Bone marrow (tissue), 2 donors: ENCODE measurements at places on chromosomes 13 and 19.

DNA sequence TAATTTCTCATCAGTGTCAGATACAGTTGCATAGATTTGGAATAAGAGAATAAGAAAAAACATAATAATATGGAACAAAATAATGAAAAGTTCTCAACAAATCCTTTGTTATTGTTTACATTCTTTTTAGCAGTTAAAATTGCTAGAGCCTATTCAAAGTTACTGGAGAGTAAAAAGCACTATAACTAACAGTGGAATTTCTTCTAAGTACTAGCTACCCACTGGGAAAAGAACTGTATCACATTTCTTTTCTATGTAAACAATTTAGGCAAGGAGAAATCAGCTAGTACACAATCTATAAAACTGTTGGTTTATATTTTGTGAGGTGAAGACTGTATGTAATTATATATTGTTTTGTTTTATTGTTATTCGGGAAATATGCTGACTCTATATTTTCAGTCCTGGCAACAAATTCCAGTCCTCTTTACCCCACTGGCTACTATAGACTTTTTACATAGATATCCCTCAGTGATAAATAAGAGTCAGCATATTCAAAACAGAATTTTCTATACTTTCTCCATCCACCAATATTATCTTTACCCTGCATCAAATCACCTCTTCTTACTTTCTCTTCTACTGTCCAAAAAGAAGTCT, 222.0 kb downstream of the PCDH9 start:
- DNase-seq: no peak

- no peak for DNase-seq
Observed at GRCh38 chr19:3193256-3194105, 7.8 kb downstream of the NCLN start.

GRCh38 chr13:103883164-103883563, 816.9 kb upstream of the SLC10A2 start:
- no peak for DNase-seq

DNA sequence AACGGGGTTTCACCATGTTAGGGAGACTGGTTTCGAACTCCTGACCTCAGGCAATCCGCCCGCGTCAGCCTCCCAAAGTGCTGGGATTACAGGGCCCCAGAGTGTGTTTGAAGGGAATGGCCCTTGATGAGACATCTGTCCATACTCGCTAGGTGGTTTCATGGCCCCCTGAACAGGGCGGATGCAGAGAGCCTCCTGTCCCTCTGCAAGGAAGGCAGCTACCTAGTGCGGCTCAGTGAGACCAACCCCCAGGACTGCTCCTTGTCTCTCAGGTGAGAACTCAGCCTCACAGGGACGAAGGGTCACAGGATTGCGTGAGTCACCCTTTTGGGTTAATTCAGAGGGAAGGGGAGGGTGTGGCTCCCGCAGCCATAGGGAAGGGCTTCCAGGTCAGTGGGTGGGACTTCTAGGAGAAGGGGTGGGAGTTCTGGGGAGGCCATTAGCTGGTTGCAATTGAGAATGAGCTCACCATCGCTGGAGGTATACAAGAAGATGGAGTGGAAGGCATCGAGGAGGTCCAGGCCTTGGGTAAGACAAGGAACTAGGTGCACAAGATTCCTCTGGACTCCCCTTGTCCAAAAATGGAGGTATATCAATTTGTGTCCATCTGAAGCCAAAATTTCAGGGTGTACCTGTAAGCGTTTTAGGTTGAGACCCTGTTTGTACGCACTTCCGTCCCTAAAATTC, 9.2 kb downstream of the SHD start:
- no peak for DNase-seq

DNA sequence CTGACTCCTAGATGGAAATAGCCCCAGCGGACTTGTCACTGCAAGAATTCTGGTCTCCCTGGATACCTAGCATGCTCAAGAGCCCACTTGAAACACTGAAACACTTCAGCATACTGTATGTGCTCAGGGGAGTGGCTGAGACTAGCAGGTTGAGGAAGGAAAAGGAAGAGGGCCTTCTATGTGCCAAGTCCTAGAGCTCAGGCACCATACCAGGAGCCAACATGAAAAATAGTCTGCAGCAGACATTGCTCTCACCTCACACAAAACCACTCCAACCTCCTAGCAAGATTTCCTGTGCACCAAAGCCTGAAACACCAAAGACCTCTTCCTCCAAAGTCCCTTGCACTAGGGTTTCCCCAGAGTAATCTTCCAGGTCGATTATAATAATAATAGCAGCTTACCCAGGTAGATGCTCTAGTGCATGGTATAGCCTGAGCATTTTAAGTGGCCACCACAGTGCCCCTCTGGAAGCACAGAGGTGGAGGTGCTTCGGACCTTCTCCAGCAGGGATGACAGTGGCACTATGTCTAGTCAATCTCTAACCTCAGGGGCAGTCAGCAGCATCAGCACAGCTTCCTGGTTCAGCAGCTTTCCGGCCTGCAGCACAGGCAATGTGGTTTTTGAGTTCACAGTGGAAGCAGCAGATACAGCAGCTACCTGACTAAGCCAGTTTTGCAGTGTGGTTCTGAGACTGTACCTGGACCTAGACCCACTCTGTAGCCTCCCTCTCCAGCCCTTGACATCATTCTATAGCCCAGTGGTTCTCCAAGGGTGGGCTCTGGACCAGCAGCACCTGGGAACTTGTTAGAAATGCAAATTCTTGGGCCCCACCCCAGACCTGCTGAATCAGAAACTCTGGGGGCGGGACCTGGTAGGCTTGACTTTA, 45.6 kb upstream of the UBE2L5 start:
- peak; percentile 74 for DNase-seq

DNA sequence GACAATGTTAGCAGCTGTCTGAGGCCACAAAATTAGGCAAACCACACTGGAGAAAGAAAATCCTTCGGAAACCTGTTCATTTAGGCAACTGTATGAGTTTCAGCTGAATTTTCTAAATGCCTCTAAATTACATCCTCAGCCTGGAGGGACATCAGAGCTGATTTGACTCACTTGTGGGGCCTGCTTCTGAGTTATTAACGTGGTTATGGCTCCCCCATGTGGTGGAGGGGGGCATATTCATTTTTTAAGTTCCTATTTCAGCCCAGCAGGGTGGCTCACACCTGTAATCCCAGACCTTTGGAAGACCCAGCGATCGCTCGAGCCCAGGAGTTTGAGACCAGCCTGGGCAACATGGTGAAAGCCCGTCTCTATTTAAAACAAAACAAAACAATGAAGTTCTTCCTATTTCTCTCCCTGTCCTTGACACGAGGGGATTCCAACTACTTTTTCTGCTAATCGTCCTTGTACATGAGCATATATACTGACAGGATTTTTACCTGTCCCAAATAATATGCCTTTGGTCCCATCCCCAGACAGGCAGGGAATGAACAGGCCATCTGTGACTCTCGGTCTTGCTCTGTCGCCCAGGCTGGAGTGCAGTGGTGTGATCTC, 31.5 kb upstream of the HIF3A start:
- peak; percentile 40 for DNase-seq

- no peak for DNase-seq
Observed at GRCh38 chr13:87554045-87554444, 117.1 kb upstream of the SLITRK5 start.

DNA sequence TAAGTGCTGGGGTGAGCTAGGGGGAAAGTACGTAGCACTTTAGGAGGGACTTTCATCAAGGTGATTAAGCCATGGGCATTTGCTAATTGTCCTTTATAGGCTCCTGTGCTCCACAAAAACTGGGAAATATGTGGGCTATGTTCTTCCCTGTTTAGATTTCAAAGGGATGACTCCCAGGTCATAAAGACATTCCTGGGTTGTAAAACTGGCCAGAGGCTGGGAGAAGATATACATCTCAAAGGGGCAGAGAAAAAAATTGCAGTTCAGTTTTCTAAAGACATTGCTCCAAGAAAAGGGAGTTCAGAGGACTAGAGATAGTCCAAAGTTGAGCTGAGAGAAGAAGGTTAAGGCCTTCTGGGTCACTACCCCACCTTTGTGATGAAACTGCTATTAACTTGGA, 204.8 kb downstream of the MYO16 start:
- DNase-seq: no peak

GRCh38 chr19:35153701-35154524, 622 bp upstream of the FXYD5 start:
- peak; percentile 36 for DNase-seq

DNA sequence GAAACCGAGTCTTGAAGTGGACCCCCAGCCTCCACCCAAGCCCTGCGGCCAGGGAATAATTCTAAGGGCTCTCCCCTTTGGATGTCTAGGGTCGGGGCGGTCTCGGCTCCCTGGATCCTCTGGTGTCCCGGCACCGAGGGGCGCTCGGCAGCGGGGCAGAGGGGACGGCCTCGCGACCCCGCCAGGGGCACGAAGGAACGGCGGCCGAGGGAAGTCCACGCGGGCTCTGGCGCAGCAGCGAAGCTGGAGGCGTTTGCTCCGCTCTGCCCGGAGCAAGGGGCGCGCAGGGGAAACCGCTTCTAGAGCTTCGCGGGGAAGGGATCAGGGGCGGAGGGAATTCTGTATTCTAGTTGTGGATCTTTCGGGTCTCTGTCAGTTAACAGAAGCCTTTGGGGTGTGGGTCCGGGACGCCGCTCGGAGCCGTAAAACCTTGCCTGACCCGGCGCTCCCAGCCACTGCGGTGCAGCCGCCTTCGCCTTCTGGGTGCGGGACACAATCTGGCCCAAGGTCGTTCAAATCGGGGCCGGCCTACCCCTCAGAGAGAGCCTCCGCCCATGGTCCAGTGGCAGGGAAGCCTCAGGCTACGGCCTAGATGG, 118.2 kb downstream of the KCNRG start:
- no peak for DNase-seq

DNA sequence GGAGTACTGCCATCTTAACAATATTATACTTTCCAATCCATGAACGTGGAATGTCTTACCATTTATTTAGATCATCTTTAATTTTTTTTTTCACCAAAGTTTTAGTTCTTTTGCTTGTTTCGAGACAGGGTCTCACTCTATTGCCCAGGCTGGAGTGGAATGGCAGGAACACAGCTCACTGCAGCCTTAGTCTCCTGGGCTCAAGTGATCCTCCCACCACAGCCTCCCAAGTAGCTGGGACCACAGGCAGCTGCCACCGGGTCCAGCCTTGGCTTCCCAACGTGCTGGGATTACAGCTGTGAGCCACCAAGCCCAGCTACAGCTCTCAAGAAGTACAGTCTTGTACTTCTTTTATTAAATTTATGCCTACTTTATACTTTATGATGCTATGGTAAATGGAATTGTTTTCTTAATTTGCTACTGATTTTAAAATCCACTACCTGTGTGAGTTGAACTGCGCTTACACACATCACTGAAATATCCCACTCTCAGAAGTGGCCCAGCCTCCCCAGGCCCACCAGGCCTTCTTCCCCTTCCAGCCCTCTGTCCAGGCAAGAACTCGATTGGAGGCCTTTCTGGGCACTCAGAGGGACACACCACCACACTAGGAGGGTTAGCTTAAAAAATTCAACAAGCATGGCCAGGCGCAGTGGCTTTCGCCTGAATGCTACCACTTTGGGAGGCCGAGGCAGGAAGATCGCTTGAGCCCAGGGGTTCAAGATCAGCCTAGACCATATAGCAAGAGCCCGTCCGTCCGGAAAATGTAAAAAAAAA, 1.0 kb upstream of the PGLS start:
- DNase-seq: no peak

DNA sequence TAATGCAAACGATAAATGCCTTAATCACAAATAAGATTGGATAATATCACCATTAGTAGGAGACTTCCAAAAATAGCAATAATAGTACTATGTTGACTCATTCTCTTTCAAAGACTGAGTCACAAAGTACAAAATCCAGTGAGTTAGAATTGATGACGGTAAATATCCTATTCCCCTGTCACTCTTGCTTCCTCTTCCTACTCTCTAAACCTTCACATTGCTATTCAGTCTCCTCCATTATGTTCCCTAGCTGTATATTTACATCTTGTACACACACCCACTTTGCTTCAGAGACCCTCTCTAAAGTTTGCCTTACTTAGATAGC, 26.3 kb upstream of the INTS6 start:
- peak; percentile 9 for DNase-seq

DNA sequence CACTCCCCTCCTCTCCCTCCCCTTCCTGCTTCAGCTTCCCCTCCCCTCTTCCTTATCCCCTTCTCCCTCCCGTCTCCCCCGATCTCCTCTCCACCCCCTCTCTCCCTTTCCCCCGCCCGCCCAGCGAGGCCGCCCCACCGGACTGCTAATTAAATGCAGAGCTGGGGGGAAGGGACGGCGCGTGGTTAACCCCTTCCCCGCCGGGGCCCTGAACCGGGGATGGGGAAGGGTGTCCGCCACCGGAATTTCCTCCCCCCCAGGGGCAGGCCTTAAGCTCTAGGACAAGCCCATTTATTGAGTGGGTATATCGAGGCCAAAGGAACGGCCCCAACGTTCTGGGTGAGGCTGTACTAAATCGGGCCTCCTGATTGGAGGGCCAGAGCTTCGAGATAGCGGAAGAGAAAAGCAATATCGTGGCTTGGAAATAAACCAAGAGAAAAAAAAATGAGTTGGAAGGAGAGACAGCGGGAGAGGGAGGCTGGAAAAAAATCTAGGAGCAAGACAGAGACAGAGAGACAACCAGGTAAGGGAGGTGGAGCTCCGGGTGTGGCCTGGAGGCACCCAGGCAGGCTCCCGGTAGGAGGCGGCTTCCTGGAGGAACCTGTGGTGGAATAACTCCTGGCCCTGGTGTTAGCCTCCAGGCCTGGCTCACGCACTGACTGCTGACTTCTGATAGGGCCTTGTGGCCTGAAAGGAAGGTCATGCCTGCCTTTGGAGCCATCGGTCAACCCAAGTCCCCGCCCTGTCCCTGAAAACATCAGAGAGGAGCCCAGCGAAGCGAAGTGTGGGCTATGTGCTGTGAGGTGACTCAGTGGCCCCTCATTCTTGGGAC, 11.6 kb upstream of the JUND start:
- DNase-seq: peak; percentile 54
